ENCODE measurements at places on chromosomes 16 and 17.

- no peak for DNase-seq
Measured at GRCh38 chr17:7930841-7931631, 710 bp downstream of the TRAPPC1 start.

- DNase-seq, result no peak
Measured at GRCh38 chr16:55372792-55373488, 48.9 kb downstream of the IRX6 start.

DNA sequence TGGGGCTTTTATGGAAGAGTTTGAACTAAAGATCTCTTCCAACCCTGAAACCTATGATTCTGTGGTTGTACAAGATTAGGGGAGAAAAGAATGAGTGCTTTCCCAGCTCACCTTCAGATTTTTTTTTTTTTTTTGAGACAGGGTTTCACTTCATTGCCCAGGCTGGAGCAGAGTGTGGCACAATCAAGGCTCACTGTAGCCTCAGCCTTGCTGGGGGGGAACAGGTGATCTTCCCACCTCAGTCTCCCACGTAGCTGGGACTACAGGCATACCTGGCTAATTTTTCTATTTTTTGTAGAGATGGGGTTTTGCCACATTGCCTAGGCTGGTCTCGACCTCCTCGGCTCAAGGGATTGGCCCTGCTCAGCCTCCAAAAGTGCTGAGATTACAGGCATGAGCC lies 21.8 kb upstream of the ITGB3 start:
- DNase-seq, result no peak

- DNase-seq, result peak; percentile 56
Measured at GRCh38 chr17:63555500-63556156, 5.4 kb downstream of the DCAF7 start.

- DNase-seq, result no peak
Measured at GRCh38 chr16:19704321-19705145, 13.5 kb downstream of the KNOP1 start.

DNA sequence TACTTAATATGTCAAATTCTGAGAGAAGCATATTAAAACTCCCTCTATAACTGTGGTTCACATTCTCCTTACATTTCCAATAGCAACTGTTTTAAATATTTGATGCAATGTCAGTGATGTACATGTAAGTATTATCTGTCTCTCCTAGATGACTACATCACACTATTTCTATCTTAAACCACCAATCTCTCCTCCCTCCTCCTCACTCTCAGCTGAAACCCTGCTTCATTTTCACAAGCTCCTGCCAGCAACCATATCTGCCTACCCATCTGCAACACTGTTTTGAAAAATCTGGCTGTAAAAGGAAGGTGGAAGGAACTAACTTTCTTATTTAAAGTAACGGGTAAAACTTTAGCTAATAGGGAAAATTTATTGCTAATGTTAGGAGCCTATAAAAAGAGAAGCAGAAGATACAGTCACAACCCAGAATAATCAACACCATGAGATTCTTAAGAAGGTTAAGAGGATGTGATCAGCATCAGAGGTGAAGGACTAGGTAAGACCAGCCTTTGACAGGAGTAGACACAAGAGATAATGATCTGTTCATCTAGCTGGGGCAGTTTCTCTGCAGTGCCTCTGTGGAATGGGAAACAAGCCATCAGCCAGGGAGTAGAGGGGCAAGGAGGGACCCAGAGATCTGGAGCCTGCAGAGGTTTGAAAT lies 31.0 kb downstream of the MYH10 start:
- no peak for DNase-seq
